Stimulated activated CD4-positive, alpha-beta T cell treated with anti-CD3 and anti-CD28 coated beads, Interleukin-4, amount 100 ng/mL, for 4 hours (primary cell): ENCODE measurements at places on chromosomes 13 and 19.
A peak's percentile ranks its signal among the peaks of the same experiment; 100 is the strongest.

- DNase-seq = no peak
Observed at GRCh38 chr19:50327013-50327412, 2.2 kb downstream of the KCNC3 start.

DNA sequence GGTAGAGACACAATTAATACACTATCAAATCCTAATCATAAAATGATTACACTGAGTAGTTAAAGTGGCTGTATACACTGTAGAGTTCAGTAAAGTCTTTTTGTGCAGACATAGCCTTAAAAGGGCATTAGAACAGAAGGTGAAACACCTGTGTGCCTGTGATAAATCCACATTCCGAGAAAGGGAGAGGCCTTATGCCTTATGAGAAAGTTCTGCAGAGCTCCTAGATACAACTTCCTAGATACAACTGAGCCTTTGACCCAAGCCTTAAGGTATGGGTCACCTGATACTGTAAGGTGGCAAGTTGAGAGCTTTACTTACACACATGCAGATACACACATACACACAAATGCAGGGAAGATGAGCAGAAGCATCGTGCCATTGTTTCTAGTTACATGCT is 6.3 kb downstream of the SERP2 start:
- no peak for DNase-seq

- no peak for DNase-seq
Observed at GRCh38 chr19:32464279-32464678, 58.7 kb downstream of the DPY19L3 start.

GRCh38 chr19:5960005-5961001 is 17.6 kb downstream of the RANBP3 start:
- DNase-seq = no peak

DNA sequence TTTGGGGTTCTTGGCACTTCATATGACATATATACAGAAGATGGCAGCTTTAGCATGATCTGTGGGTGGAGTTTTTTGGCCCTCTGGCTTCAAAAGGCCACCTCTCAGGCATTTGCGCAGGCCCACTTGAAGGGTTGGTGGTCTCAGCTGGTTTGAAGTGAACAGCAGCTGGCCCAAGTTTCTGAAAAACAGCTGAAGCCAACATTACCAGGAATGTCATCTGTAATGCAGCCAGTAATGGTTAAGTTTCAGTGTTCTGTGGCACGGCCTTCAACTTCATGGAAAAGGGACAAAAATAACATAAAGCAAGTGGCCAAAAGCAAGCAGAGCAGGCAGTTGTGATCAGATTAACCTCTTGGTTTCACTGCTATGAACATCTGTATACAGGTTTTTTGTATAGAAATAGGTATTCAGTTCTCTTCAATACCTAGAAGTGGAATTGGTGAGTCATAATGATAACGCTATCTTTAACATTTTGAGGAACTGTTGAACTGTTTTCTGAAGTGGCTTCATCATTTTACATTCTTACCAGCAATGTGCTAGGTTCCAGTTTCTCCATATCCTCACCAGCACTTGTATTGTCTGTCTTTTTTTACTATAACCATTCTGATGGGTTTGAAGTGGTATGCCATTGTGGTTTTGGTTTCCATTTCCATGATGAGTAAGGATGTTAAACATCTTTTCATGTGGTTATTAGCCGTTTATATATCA is 245.4 kb downstream of the SHISA2 start:
- DNase-seq = no peak

GRCh38 chr13:112967686-112968379 is 1.2 kb upstream of the MCF2L start:
- DNase-seq = no peak

- DNase-seq = no peak
Observed at GRCh38 chr13:99564386-99564785, 63.1 kb downstream of the TM9SF2 start.

DNA sequence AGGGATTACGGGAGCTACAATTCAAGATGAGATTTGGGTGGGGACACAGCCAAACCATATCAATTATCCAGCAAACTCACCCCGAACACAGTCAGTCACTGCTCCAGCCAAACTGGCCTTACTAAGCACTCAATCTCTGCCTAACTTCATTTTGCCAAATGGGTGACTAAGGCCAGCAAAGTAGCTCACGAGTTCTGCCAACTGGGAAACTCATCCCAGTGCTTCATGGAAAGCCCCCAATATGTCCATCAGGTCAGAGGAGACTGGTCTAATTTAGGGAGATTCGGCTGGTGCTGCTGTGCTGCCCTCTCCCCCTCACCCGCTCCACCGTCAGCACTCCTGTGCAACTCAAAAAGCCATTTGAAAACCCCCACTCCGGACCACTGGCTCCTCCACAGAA is 324.0 kb downstream of the FOXO1 start:
- DNase-seq = no peak

GRCh38 chr13:22369840-22370239 is 699.0 kb downstream of the FGF9 start:
- no peak for DNase-seq

- no peak for DNase-seq
Observed at GRCh38 chr19:23509686-23510450, 114.6 kb upstream of the ZNF91 start.

GRCh38 chr13:20400774-20401173 is 124.9 kb downstream of the CRYL1 start:
- no peak for DNase-seq

GRCh38 chr13:77715233-77715891 is 17.9 kb downstream of the SLAIN1 start:
- no peak for DNase-seq

DNA sequence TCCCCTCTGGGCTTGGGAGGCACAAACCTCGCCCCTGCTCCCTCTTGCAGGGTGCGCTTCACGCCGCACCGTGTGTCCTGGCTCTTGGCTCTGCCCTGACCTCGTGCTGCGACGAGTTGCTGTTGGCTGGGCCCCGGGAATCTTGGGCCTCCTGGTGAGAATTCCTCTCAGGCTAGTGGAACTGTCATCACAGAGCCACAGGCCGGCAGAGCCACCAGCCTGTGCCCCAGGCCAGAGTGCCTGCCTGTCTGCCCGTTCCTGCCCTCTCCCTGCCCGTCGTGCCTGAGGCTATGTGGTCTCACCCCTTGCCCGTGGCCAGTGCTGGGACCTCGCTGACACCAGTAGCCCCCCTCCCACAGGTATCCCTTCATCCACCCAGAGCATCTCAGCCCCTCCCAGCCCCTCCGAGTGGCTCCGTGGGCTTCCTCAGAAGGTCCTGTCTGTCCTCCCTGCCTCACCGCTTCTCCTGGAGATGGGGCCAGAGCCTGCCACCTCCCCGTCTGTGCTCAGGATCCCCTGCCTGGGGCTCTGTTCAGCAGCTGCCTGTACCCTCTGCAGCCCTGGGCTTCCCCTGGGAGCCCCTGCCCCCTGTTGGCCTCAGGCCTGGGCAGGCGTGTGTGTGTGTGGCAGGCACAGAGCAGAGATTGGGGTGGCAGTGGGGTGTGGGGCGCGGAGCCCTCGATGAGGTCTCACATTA is 13.3 kb downstream of the NDUFB7 start:
- no peak for DNase-seq

DNA sequence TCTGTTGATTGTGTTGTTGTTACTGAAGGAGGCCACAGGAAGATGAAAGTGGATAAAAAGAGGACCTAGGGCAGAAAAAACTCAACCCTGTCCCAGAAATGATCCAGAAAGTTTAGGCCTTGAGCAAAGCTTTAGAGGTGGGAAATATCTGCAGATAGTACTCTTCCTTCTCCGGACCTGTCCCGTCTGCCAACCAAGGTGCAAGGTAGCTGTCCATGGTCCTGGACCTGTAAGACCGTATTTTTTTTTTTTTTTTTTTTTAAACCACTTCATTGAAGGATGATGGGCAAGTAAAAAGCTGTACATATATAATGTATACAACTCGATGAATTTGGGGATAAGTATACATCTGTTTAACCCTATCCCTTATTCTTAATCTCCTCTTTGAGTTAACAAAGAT is 225.9 kb downstream of the OLFM4 start:
- DNase-seq = no peak

- DNase-seq = no peak
Observed at GRCh38 chr19:40752257-40752781, 1.3 kb downstream of the SNRPA start.

GRCh38 chr19:46144756-46145155 is 3.3 kb upstream of the IGFL2 start:
- no peak for DNase-seq

DNA sequence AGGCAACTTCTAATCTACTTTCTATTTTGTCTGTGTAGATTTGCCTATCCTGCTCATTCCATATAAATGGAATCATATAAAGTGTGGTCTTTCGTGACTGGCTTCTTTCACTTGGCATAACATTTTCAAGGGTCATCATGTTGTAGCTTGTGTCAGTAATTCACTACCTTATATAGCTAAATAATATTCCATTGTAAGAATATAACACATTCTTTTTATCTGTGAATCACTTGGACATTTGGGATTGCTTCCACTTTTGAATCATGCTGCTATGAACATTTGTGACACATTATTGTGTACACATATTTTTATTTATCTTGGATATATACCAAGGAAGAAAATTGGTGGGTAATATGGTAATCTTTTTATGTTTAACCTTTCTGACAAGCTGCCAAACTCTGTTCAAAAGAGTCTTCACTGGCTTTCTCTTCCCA is 89.0 kb upstream of the CSNK1A1L start:
- DNase-seq = no peak

GRCh38 chr13:78036841-78037240 is 118.2 kb upstream of the EDNRB start:
- DNase-seq = no peak

GRCh38 chr13:73001971-73002370 is 56.8 kb upstream of the KLF5 start:
- no peak for DNase-seq

GRCh38 chr13:34249546-34250039 is 431.6 kb downstream of the RFC3 start:
- DNase-seq = no peak

- DNase-seq = no peak
Observed at GRCh38 chr13:92735909-92736308, 490.7 kb upstream of the GPC6 start.

DNA sequence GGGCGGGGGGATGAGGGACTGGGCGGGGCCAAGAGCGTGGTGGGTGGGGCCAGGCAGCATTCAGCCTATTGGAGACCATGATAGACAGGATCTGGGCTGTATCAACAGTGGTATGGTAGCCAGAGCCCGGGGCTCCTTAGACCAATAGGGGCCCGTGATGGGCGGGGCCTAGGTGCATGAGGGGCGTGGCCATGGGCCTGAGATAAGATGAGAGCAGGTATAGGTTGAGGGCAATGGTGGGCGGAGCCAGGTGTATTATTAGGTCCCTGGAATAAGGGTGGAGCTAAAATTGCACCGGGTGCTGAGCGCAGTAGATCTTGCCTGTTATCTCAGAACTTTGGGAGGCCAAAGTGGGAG is 5.3 kb downstream of the ABCA7 start:
- no peak for DNase-seq

DNA sequence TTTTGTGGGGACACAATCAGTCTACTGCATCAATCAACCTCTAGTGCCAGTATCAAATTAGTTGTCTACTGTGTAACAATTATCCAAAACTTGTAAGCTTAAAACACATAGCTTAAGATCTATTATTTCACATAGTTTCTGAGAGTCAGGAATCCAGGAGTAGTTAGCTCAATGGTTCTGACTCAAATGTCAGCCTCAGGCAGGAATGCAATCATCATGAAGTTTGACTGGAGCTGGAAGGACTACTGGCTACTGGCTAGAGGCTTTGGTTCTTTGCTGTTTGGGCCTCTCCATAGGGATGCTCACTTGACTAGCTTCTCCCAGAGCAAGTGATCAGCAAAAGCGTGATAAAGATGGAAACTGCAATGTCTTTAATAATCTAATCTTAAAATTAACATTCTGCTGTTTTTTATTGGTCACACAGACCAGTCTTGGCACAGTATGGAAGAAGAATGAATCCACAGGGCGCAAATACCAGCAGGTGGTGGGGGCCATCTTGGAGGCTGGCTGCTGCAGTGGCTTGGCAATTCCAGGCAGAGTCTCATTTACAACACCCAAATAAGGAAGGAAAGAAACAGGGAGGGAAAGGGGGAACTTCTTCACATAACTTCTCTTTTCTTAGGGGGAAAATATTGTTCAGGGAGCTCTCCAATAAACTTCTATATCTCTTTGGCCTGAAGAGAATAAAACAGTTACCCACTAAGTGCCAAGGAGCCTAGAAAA is 15.7 kb downstream of the CAB39L start:
- no peak for DNase-seq

GRCh38 chr19:17949956-17950309 is 17.0 kb upstream of the KCNN1 start:
- DNase-seq = no peak

GRCh38 chr13:98096059-98096458 is 46.8 kb upstream of the FARP1 start:
- DNase-seq = no peak

GRCh38 chr13:40159736-40160135 is 504.3 kb downstream of the COG6 start:
- no peak for DNase-seq

DNA sequence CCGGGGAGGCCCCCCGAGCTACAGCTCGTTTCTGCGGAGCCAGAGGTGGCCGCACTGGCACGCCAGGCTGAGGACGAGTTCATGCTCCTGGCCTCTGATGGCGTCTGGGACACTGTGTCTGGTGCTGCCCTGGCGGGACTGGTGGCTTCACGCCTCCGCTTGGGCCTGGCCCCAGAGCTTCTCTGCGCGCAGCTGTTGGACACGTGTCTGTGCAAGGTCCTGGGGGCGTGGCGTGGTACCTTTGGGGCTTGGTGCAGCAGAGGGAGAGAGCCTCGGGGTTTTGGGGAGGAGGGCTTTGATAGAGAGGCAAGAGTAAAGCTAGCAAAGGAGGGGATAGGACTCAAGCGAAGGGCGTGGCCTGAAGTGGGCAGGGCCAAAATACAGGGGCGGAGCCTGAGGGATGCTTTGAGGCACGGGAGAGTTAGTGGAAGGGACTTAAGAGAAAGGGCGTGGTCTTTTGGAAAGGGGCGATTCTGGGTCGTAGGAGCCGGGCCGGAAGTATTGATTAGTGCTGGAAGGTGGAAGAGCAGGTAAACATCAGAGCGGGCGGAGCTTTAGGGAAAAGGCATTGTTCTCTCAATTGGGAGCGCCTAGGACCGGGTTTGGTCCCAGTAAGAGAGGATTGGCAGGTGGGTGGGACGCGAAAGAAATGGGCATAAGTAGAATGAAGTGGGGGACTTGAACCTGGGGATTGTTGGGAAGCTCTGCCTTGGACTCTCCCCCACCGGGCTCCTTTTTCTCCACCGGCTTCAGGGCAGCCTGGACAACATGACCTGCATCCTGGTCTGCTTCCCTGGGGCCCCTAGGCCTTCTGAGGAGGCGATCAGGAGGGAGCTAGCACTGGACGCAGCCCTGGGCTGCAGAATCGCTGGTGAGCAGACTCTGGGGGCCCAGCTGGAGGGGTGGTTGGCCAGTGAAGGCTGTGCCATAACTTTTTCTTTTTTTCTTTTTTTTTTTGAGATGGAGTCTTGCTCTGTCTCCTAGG is 1.2 kb downstream of the PPM1N start:
- DNase-seq = peak; percentile 76

- DNase-seq = no peak
Observed at GRCh38 chr13:33206945-33207614, 78.5 kb downstream of the STARD13 start.
